Pons (tissue), 1 donor: ENCODE measurements at places on chromosomes 2 and 18.

- no peak for DNase-seq
Observed at GRCh38 chr18:57984490-57985115, 59.4 kb upstream of the NEDD4L start.

GRCh38 chr2:60391230-60391629 is 162.2 kb downstream of the BCL11A start:
- DNase-seq: no peak

DNA sequence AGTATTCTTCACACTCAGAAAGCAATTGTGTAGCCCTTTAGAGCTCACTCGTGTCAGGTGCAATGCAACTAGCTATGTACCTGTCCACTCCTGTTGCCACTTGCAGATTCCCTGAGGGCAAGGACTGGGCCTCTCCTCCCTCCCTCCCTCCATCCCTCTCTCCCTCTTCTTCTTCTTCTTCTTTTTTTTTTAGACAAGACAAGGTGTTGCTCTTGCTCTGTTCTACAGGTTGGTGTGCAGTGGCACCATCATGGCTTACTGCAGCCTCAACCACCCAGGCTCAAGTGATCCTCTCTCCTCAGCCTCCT is 119.7 kb downstream of the ACKR3 start:
- no peak for DNase-seq

GRCh38 chr18:44518091-44518615 is 162.5 kb upstream of the SETBP1 start:
- DNase-seq: no peak

GRCh38 chr18:24472591-24472990 is 12.2 kb downstream of the HRH4 start:
- no peak for DNase-seq

- no peak for DNase-seq
Observed at GRCh38 chr2:221437056-221437455, 135.0 kb downstream of the EPHA4 start.

DNA sequence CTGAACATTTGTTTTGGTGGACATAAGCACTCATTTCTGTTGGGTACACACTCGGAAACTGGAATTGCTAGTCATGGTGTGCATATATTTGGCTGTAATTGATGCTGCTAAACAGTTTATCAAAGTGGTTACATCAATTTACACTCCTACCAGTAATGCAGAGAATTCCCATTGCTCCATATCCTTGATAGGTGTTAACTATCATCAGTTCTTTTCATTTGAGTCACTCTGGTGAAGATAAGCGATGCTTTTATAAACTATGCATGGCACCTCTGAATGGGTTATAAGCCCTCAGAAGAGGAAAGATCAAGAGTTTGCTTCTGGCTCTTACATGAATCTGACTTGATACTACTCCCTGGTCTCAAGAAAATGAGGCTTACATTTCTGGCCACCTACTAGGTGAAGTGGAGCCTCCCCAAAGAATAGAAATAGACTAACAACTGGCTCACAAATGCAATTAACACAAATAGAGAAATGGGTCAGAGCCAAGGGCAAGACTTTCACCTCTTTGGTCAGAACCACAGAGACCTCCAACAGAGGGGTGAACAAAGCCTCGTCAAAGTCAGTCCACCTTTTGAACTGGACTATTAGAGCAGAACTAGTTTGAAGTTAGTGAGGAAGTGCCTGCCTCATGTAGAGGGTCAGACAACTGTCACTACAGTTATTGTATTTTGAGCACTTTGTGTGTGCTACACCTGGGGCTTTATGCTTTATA is 15.0 kb upstream of the STK17B start:
- no peak for DNase-seq

- no peak for DNase-seq
Observed at GRCh38 chr2:222445227-222445626, 20.9 kb downstream of the SGPP2 start.

DNA sequence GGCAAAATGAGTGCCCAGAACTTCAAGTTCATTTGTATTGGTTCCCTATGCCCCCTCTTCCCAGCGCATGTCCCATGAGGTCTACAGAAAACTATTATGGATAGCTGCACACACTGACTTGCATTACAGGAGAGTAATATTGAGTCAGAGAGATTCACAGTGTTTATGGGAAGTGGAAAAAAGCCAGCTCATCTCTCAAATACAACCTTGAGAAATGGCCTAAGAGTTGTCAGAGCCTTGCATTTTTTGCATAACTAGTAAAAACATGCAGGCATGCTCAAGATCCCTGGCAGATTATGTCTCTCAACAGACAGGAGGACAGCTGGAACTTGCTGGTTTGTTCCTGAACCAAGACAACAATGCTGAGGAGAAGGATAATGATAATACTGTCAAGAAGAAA is 1292.8 kb downstream of the DSC3 start:
- DNase-seq: no peak
